Left renal cortex interstitium (tissue), 4 donors: ENCODE measurements at places on chromosomes 16 and 17.

GRCh38 chr17:28997806-28998205, 8.0 kb downstream of the SEZ6 start:
- DNase-seq, result no peak

- DNase-seq, result no peak
Measured at GRCh38 chr16:228151-228851, 948 bp downstream of the LUC7L start.

DNA sequence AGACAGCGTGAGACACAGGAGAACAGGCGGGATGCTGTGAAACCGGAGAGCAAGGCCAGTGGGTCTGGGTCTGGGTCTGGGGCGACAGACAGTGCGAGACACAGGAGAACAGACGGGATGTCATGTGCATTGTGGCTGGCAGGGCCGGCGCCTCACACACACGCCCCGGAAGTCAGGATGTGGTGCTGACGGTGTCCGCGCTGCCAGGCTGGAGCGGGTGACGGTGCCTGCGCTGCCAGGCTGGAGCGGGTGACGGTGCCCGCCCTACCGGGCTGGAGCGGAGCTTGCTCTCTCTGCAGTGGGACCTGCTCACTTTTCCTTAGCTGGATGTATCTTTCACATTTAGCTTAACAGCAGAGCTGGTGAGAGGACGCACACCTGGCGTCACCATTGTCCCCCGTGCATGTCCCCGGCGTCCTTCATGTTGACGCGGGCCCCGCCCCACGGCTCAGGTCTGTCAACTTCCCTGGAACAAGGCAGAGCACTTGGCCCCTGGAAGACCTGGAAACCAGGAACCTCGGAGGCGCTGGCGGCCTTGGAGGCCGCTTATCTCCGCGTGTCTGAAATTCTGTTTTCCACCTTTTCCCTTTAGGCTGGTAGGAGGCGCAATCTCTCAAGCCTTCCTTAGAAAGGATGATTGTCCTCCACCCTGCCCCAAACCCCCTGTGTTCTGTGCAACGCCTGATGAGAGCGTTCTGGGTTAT, 43.0 kb upstream of the ZNF750 start:
- no peak for DNase-seq

DNA sequence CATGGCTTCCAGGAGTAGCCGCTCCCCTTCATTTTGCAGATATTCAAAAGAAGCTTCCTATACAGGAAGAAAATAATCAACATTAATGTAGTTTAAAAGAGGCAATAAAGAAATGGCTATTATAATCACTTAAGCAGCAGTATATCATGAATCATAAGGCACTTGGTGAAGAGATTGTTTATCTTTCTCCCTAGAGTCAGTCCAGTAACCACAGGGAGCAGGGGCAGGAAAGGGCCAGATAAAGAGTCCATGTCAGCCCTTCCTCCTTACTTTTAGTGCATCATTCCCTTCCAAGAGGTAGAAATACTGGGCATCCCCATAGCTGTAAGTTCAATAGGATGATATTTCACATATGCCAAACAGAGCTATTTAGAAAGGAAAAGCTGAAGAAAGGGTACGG, 184.6 kb upstream of the C17orf78 start:
- no peak for DNase-seq

DNA sequence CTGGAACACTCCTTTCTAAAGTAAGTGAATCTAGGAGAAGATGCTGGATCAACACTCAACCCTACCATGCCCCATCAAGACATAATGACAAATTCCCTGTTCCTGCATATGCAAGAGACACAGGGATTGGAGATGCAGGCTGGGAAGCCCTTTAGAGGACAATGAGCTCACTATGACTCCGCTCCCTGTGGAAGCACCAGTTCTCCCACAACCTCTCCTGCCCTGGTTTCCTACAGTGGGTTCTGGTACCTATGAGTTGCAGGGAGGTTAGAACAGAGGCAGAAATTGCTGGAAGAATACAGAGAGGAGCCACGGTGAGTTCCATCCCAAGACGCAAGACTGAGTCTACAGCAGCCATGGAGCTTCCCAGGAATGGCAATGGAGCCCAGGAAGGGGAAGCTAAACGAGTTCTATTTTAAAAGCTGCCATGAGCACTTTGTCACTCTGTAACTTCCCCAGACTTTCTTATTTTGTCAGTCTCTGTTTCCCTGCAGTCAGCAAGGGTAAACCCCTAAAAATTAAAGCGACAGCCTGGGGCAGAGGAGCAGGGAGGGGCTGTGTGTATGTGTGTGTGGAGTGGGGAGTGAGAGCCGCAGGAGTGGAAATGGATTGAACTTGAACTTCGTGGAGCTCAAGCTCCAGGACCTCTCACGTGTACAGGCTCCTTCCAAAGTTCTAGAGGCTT, 42.3 kb upstream of the PIK3R6 start:
- DNase-seq, result no peak

DNA sequence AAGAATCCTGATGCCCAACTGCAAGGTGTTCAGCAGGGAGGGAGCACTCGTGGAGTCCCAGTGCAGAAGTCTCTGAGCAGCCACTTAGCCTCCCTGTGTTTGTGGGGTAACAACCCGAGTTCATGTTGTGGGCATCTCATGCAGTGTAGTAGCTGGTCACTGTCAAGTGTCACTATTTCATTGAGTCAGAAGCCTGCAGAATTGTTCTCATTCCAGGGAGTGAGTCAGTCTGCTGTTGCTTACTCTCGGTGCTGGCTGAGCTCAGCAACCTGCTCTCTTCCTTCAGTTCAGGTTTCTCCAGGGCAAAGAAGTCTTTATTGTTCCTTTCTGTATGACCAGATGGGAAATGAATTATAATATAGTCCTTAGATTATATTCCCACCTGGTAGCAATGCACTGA, 24.1 kb downstream of the HMOX2 start:
- no peak for DNase-seq

DNA sequence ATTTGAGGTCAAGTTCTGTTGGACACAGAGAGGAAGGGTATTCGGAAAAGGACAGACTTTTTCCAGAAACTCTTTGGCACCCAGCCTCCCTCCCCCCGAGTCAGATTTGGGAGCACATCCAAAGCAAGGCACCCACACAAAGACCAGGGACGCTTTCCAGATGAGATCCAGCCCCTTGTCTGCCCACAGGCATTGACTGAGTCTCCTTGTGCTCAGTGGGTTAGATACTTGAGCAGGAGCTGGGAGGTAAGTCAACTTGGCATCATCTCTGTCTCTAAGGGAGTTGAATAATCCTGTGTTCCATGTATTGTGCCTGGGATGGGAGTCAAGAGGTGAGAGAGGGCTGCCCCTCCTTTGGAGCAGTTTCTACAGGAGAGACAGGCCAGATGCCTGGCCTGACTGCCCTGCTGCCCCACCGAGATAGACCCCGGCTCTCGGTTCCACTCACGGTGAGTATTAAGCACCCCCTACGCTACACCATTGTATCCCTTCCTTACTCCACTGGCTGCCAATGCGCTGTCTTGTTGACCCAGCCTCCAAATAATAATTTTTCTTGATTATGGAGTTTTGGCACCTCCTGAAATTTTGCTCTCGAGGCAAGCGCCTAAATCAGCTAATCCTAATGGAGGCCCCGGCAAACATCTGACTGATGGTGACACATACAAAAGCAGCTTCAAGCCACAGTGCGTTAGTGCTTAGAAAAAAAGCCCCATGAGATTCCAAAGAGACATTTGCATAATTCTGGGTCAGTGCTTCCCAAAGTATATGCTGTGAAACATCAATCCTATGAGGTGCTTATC, 29.6 kb upstream of the MAP3K14 start:
- no peak for DNase-seq

DNA sequence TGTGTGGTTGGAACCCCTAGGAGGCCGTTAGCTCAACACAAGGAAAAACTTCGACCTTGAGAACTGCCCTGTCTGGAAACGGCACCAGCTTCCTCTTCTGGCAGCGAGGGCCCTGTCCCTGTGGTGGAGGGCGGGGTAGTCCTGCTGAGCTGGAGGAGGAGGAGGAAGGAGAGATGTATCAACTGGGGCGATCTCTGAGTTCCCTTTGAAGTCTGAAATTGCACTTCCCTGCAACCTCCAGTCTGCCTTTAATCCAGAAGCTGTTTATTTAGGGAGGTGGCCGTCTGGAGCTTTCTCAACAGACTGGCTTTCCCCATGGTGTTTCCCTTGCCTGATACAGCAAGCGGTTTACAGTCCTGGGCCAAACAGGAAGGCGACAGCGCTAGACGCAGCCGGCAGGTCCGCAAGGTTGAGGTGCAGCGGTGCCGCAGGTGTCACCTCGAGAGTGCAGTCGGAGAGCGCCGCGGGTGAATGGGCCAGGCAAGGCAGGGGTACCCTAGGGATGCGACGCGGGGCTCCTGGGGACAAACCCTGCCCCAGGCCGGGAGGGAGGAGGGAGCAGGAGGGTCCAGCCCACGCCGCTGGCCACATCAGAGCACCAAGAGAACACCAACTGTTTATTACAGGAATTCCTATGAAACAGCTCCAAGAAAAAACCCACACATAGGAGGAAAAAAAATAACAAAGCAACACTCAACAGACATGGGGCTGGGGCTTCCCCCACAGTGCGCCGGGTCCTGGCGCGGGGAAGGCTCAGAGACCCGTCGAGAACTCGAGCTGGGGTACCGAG, 11.4 kb upstream of the MRPS23 start:
- DNase-seq, result no peak

- DNase-seq, result no peak
Measured at GRCh38 chr17:69558796-69559195, 144.3 kb downstream of the MAP2K6 start.

DNA sequence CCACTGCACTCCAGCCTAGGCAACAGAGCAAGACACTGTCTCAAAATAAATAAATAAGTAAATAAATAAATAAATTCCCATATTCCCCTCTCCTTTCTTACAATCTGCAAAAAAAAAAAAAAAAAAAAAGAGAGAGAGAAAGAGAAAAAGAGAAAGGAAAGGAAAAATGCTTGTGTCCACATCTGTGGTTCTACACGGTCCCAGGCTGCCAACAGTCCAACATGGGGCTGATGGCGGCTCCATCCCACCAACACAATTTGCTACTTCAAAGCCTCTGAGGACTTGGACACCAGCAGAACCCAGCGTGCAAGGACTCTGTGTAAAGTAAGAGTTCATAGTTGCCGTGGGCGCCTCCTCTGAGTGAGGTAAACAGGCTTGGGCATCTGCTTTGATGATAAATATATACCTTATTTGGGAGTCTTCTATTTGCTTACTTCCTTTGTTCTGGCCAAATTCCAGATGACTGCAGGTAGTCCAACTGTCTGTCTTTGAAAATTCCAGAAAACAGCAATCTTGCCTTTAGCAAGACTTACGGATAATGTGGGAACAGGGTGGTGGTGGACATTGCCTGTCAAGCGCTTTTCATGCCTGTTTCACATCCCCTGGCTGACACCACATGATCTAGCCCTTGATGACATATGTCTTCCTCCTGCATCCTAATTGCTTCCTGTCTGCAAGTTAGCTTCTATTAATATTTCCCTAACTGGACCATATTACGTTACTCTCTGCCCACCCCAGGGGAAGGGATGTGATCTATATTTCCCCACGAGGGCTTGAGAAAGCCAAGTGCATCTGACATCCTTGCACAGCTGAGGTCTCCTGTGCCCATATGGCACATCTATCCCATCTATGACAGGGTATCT, 10.1 kb downstream of the LITAF start:
- DNase-seq, result no peak

- no peak for DNase-seq
Measured at GRCh38 chr17:30433514-30433913, 43.7 kb upstream of the GOSR1 start.

GRCh38 chr17:37828651-37829124, 83.8 kb upstream of the HNF1B start:
- DNase-seq, result no peak

DNA sequence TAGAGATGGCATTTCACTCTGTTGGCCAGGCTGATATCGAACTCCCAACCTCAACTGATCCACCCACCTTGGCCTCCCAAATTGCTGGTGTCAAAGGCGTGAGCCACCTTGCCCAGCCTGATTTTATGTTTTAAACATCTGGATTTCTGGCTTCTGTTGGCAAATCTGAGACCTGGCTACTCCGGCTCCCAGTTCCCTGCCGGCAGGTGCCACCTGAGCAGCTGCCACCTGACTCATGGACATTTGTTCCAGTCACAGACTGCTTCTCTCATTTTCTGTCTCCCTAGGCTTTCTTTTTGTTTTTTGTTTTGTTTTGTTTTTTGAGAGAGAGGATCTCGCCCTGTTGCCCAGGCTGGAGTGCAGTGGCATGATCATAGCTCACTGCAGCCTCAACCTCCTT, 9.6 kb downstream of the PMM2 start:
- DNase-seq, result no peak

- DNase-seq, result no peak
Measured at GRCh38 chr17:77316191-77316641, 175.4 kb downstream of the SEC14L1 start.

GRCh38 chr16:19354371-19354770, 63.3 kb upstream of the TMC5 start:
- DNase-seq, result no peak

DNA sequence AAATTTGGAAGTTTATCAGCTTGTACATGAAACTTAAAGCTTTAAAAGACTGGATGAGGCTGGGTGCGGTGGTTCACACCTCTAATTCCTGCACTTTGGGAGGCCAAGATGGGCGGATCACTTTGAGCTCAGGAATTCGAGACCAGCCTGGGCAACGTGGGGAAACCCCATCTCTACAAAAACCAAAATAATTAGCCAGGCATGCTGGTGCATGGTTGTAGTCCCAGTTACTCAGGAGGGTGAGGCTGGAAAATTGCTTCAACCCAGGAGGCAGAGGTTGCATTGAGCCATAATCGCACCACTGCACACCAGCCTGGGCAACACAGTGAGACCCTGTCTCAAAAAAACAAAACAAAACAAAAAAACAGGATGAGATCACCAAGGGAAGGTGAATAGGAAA, 209.5 kb downstream of the AATF start:
- no peak for DNase-seq

DNA sequence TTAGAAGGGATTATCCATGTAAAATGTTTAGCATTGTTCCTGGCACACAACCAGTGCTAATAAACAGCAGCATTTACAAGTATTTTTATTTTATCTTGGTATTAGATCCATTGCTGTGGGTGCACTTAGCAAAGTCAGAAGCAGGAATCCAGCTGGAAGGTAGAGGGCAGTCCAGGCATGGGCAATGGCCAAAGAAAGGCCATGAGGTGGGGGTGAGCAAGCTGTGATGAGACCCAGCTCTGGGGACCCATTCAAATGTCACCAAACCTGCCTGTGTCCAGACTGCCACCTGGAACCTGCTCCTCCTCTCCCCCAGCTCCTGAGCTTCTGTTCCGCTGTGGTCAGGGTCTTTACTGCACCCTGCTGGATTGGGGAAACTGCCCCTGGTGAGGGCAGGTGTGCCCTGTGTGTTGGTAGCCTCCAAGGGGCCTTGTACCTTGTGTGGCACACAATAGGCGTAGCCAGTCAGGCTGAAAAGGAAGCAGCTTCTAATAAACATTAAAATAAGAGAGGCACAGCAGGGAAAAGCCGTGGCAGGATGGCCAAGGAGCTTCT, 118.0 kb upstream of the CRHR1 start:
- DNase-seq, result no peak
